ENCODE measurements at places on chromosomes 4 and X.

GRCh38 chrX:91137883-91138282 is 296.8 kb upstream of the PABPC5 start:
- no peak for DNase-seq

GRCh38 chr4:151150821-151151580 is 51.6 kb downstream of the RPS3A start:
- no peak for DNase-seq

DNA sequence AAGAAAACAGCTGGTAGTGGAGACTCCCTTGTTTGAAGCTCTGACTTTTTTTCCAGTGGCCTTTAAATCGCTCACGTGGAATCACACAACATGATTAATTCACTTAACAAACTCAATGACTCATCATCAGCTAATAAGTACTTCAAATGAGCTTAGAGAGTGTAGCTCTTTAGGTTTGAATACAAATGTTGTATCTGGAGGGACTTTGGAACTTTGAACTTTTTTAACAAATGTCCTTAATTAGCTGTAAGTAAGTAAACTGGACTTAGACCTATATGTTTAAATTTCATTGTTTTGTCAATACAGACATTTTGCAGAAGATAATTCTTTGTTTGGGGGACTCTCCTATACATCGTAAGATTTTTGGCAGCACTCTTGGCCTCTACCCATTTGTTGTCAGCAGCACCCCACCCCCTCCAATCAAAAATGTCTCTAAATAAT is 581.1 kb downstream of the SPRY1 start:
- no peak for DNase-seq

DNA sequence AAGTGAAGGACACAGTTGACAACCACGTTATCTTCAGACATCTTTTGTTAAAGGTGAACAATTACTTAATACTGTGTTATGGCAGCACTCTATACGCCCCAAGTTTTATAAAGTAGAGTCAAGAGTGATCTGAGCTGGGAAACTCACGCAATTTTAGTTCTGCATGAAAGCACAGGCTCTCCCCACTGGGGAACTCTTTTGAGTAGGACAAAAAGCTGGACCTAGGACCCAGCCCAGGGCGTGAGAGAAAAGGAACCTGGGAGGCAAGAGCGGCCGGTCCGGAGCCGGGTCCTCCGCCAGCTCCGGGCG is 152.6 kb upstream of the SLC4A4 start:
- DNase-seq = no peak

Measured in central memory CD4-positive, alpha-beta T cell (primary cell).